ENCODE measurements at places on chromosomes 1 and 21. TPM values are rescaled to one million over a fixed set of nuclear protein-coding genes. Genes with fewer than 3 reads are reported as not detected.
A peak's percentile ranks its signal among the peaks of the same experiment; 100 is the strongest.

- no peak for DNase-seq
Measured at GRCh38 chr1:234845836-234846235, 235.9 kb upstream of the IRF2BP2 start.

DNA sequence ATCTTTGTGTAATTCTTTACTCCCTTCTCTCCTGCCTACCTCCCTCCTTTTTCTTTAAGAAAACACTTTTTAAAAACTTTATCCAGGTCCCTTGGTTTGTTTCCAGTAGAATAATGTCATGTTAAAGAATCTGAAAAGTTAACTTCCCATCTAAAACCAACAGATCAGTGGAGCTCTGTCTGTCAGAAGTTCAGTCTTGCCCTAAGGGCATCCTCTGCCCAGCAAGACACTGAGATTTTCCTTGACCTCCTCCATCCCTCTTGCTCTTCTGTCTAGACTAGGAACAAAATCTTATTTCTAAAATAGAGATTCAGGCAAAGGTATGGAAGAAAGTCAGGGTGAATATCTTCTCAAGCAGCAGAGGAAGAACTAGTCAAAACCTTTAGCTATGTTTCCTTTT lies 5.7 kb upstream of the GNL2 start:
- DNase-seq: no peak

- DNase-seq: no peak
Measured at GRCh38 chr1:22754824-22755223, 44.2 kb downstream of the EPHB2 start.

The MYBPH gene
- total RNA-seq: 2,440 TPM

DNA sequence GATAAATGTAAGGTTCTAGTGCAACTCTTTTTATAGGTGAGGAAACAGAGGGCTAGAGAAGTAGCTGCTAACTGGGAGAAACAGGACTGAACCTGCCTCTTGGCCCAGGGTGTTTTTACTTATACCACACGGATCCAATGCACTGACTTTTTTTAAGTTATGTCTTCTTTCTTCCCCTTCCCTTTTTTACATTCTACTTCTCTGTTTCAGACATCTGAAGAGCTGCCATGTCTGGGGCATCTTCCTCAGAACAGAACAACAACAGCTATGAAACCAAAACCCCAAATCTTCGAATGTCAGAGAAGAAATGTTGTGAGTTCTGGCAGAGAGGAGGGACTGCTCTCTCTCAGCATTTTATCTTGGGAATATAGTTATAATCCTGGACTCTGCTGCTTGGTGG lies 1.4 kb downstream of the PFKFB2 start:
- DNase-seq: no peak

- no peak for DNase-seq
Measured at GRCh38 chr1:24963943-24964693, 34.0 kb upstream of the RUNX3 start.

The ATF3 gene
- 3.3 TPM for total RNA-seq

The LCE3B gene
- total RNA-seq: not detected

The SLC2A5 gene
- 12.6 TPM for total RNA-seq

GRCh38 chr1:209249785-209250440 lies 333.6 kb upstream of the CAMK1G start:
- no peak for DNase-seq

DNA sequence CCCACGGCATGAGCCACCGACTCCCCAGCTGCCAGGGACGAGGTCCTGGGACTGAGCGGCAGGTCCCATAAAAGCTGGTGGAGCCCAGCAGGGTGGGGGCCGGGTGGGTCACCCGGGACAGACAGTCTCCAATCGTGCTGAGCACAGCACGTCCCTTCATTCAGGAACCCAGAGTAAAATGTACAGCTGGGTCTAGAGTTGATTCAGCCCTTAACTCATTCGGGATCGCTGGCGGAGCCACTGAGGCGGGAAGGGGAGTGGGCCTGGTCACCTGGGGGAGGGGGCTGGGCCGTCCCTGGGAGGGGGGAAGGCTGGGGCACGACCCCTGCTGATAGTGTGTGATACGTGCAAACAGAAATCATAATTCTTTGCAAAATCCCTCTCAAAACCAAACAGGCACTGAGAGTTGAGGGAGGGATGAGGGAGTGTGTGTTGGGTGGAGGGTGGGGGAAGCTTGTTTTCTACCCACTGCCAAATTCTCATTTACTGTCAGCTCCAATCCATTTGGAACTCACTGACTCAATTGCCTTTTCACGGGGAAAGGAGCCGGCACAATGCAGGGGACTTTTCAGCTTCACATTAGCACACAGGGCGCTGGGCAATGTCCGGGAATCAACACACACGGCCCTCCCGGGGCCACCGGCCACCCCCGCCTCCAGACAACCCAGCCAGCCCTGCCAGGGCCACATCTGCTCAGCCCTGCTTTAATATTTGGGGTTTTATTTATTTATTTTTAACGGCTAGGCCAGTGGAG lies 13.8 kb downstream of the CASZ1 start:
- DNase-seq: no peak

The SHISA4 gene
- total RNA-seq: 167 TPM

DNA sequence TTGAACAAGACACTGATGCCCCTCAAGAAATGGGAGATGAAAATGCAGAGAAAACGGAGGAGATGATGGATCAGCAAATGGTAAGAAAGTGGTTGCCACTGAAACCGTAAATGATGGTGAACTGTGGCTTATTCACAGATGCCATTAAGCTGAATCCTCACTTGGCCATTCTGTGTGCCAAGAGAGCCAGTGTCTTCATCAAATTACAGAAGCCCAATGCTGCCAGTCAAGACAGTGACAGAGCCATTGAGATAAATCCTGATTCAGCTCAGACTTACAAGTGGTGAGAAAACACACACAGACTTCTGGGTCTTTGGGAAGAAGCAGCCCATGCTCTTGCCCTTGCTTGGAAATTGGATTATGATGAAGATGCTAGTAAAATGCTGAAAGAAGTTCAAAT lies 52.5 kb downstream of the NBPF6 start:
- DNase-seq: peak; percentile 82

DNA sequence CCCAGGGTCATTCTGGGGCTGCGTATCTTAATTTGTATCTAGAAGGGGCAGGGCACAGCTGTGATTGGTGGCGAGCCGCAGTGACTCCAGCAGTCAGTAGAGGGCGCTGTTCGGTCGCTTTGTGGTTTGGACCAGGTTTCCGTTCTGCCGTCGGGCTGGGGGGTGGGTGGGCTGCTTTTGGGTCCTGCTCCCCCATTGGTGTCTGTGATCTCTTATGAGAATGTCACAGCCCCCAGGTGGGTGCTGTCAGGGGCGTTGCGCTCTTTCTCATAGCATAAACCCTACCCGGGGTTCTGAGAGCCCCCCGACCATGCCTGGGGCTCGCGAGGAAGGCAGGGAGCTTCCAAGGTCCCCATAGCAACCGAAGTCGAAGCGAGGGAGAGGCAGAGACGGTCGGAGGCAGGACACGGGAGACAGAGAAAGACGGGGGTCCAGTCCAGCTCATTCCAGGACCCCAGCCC lies 5.4 kb downstream of the TFF3 start:
- peak; percentile 11 for DNase-seq

GRCh38 chr1:44790968-44791801 lies 3.2 kb upstream of the BEST4 start:
- no peak for DNase-seq

GRCh38 chr1:193960499-193960898 lies 774.1 kb upstream of the B3GALT2 start:
- peak; percentile 42 for DNase-seq

DNA sequence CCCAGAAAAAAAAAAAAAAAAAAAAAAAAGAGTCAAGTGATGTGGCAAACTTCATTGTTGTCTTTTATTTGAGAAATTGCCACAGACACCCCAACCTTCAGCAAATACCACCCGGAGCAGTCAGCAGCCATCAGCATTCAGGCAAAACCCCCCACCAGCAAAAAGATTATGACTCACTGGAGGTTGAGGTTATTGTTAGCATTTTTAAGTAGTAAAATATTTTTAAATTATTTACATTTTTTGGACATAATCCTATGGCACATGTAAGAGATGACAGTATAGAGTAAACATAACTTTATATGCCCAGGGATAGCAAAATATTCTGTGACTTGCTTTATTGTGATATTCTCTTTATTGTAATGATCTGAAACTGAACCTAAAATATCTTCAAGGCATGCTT lies 95.6 kb downstream of the CENPF start:
- DNase-seq: no peak

The IL12RB2 gene
- not detected for total RNA-seq

DNA sequence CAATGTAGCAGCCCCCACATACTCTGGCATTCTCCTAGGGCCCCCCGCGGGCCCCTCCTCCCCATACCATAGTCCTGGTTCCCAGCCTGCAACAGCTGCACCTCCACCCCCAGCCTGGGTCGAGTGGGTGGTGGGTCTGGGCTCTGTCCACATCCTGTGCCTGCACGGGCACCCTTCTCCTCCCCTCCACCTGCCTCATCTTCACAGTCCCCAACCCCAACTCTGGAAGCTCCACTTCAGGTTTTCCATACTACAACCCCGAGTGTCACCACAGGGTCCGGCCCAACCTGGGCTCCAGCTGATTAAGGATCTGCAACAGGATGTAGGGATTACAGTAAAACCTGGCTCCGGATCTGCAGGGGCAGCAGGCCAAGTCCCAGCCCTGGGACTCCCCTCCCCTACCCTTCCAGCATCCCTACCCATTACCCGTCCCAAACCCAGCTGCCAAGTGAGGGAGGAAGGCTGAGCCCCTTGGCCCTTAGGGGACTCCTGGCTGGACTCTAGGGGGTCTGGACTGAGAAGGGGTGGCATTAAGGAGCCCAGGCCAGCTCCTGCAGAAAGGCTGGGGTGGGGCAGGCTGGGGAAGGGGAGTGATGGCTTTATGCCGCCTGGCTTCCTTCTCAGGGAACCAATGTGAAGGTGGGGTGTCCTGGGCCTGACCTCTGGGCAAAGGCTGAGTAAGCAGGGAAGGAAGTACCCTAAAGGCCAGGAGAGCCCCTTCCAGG lies 116.8 kb downstream of the CASZ1 start:
- peak; percentile 94 for DNase-seq

The ZNF593OS gene
- total RNA-seq: not detected

The DIPK1A gene
- 28.4 TPM for total RNA-seq

The SELL gene
- not detected for total RNA-seq

- DNase-seq: no peak
Measured at GRCh38 chr1:1352786-1353388, 3.7 kb upstream of the DVL1 start.

The RIMKLA gene
- total RNA-seq: not detected

DNA sequence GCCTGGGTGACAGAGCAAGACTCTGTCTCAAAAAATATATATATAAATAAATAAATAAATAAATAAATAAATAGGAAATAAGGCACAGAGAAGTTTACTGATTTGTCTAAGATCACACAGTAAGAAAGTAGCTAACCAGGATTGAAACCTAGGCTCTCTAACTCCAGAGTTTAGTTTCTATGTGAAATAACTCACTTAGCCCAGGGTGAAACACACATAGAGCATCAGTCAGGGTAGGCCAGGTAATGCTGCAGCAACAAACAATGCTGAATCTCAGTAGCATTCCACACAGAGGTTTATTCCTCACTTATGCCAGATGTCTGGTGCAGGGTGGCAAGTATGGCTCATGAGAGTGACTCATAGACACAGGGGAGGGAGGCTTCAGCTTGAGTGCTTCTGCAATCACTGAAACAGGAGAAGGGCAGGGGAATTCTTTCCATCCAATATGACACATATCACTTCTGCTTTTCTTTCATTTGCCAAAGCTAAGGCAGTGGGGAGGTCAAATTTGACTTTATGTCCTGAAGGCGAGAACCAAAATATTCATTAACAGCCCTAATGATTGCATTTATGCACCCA lies 37.1 kb upstream of the KANK4 start:
- DNase-seq: peak; percentile 76

- peak; percentile 26 for DNase-seq
Measured at GRCh38 chr1:12177999-12178441, 11.2 kb downstream of the TNFRSF1B start.

DNA sequence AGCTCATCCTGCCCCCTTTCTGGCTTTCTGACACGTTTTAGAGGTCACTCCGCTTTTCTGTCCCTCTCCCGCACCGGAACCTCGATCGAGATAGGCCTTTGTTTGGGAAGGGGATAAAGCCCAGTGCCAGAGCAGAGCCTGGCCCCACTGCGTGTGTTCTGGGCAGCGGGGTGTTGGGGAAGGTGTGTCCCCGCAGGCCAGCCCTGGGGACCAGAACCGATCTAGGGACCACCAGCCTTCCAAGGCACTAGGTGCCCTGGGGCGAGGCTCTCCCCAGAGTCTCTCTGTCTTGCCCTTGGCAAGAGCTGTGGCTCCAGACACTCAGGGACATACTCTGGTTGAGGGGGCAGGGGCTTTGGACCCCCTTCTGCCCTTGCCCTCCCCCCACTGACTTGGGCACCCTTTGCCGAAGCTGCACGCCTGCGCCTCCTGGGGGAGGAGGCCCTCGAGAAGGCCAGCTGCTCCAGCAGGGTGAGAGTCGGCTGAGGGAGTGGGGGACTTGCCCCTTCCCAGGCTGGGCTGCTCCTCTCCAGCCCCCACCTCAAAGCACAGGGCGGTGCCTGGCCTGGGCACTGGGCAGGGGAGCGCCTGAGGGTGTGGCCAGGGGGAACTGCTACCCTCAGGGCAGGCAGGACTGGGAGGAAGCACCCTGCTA lies 16.4 kb downstream of the PRXL2B start:
- DNase-seq: no peak

- peak; percentile 98 for DNase-seq
Measured at GRCh38 chr1:156241311-156241811, 623 bp upstream of the BGLAP start.

The SPRR1B gene
- total RNA-seq: not detected

DNA sequence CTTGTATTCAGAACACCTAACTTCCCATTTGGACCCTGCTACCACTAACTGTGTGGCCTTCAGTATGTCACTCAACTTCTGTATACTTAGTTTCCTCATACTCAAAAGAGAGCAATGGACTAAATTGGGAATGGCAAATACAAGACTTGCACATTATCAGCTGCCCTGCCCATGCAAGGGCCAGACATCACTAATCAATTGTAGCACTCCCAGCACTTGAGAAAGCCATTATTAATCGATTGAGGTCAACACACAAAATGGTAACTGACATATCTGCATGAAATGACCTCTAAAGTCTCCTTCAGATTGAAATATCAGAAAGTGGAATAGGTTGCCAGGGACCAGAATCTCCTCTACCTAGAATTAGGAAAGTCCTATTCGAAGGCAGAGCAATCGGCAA lies 59.2 kb downstream of the MT1HL1 start:
- DNase-seq: no peak

The TIE1 gene
- total RNA-seq: 0.11 TPM

DNA sequence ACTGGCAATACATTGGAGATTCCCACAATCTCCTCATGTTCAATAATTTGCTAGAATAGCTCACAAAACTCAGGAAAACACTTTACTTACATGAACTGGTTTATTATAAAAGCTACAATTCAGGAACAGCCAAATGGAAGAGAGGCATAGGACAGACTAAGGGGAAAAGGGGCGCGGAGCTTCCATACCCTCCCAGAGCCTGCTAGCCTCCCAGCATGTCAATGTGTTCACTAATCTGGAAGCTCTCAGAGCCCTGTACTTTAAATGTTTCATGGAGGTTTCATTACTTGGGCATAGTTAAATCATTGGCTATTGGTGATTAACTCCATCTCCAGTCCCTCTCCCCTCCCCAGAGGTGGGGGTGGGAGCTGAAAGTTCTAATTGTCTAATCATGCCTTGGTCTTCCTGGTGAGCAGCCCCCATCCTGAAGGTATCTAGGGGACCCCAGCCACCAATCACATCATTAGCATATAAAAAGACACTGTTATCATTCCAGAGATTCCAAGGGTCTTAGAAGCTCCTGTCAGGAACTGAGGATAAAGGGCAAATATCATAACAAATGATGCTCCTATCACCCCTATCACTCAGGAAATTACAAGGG lies 10.9 kb upstream of the DMRTB1 start:
- DNase-seq: no peak
